ENCODE measurements at places on chromosomes 3 and 15. TPM values are rescaled to one million over a fixed set of nuclear protein-coding genes. Genes with fewer than 3 reads are reported as not detected.
A peak's percentile ranks its signal among the peaks of the same experiment; 100 is the strongest.

Gene DPP8
- total RNA-seq: 30.5 TPM

DNA sequence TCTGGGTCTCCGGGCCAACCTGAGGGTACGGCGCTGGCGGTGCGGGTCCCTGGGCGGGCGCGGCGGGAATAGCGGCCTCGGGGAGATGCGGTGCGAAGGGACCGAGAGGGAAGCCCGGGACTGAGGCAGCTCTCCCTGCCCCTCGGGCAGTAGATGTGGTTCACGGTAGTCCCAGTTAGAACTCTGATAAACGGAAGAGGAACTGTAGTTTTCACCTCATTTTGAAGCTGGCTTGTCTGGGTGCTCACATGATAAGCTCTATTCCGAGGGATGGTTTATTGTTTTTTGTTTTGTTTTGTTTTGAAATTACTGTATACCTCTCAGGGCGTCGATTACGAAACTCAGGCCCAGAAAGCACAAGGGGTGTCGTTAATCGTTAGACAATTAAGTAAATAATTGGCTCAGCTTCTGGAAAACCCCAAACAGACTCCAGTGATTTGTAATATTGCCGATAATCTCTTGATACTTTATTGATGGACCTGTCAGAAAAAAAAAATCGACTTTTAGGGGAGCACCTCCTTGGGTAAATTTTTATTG, 413 bp downstream of the NUSAP1 start:
- peak; percentile 61 for DNase-seq

- DNase-seq: no peak
These were observed 369.7 kb upstream of the PROK2 start for GRCh38 chr3:72154391-72155335.

- DNase-seq: no peak
These were observed 16.5 kb downstream of the ST6GAL1 start for GRCh38 chr3:186946756-186947375.

DNA sequence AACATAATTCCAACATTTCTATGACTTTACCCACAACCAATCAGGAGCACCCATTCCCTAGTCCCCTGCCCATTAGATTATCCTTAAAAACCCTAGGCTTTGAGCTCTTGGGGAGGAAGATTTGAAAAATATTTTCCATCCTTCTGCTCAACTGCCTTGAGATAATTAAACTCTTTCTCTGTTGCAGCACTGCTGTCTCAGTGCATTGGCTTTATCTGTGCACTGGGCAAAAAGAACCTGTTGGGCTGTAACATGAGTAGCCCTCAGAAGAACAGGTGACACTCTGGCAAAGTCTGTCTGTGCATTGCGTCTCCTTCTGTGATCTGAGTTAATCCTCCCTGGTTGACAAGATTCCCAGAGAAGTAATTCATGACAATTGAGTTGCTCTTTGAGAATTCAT, 83.9 kb downstream of the ZMAT3 start:
- no peak for DNase-seq

Gene CSTA
- total RNA-seq: not detected

Gene GOLGA8N
- total RNA-seq: 6.5 TPM

Gene CCDC54
- not detected for total RNA-seq

- no peak for DNase-seq
These were observed 52.9 kb downstream of the BFSP2 start for GRCh38 chr3:133452641-133453319.

GRCh38 chr15:93036951-93037819, 51.8 kb downstream of the RGMA start:
- DNase-seq: no peak

GRCh38 chr3:45103753-45104714, 42.1 kb downstream of the CDCP1 start:
- DNase-seq: no peak

DNA sequence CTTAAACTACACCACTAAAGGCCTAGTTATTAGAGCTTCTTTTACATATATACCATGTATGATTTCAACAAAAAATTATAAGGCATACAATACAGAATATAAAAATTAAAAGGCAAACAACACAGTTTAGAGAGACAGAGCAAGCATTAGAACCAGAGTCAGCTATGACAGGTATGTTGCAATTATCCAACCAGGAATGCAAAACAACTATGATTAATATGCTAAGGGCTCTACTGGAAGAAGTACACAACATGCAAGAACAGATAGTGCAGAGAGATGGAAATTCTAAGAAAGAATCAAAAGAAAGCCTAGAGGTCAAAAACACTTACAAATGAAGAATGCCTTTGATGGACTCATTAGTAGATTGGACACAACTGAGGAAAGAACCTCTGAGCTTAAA, 39.6 kb downstream of the CCDC54 start:
- DNase-seq: no peak

GRCh38 chr3:173863551-173863950, 466.0 kb downstream of the NLGN1 start:
- no peak for DNase-seq

DNA sequence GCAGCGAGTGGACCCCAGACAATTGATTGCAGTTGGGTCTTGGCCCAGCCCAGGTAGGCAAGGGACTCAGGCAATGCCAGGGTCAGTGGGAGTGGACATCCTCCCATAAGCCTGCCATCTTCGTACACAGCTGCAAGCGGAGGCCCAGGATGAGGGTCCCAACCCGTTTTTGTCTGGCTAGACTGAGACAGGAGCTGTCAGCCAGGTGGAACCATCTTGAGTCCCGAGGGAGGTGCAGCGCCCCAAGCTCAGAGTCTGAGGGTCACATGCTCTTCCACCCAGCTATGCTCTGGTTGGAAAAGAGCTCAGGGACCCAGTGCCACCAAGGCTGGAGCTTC, 22.6 kb upstream of the IP6K2 start:
- no peak for DNase-seq

DNA sequence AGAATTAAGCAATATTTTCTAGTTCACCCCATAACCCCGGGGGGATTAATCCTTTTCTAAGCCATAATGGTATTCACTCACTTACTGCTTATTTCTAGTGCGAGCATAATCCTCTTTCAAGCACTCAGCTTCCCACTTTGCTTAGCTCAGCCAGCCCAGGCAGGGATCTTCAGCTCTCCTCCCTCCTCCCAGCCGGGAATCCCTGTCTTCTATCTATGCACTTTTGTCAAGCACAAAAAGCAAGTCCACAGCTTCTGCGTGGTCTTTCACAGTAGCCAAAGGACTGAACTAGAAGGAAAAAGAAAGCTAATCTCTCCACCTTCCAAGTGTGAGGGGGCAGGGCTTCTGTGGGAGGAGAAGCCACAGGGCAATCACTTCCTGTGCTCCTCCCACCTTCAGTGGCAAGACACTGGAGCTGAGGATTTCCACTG, 62.8 kb downstream of the PEX5L start:
- DNase-seq: no peak

- DNase-seq: no peak
These were observed 1.3 kb downstream of the MESD start for GRCh38 chr15:80988148-80988796.

GRCh38 chr3:73094951-73095350, 33.5 kb downstream of the EBLN2 start:
- DNase-seq: no peak

DNA sequence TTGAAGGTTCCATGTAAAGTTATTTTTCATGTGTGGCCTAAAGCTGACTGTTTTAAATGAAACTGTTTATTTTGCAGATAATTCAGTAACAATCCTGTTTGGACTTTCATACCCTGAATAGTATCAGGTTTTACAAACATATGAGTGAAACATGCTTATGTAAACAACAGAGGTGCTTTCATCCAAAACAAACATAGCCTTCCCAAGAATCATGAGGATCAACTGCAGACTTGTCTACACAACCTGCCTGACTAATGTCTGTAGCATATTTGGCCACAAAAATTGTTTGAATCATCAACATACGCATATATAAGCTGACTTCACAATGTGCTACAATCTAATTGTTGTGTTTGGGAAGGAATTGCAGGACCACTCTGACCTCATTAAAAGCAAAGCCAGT, 190.4 kb downstream of the DIPK2A start:
- DNase-seq: no peak

DNA sequence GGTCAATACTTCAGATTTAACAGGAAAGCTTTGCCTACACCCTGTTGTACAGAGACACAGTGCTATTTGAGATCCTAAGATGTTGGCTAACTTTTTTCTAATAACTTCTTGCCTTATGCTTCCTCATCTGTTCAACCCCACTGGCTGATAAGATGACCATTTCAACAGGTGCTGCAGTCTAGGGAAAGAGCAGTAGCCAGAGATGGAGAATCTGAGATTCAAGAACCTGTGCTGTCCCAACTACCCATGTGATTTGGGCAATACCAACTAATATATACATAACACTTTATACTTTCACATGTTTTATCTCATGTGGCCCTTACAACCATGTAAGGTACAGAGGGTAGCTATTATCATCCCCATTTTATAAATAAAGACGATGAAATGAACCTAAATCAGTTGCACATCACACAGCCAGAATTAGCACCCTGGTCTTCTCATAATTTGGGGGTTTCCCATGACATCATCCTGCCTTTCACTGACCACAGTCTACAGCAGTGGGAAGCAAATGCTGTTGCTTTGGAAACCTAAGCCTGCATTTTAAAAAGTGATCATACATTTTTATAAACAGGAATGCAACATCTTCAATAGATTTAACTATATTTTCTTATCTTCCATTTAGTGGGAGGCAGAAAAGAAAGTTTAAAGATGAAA, 9.7 kb downstream of the TTC23 start:
- peak; percentile 30 for DNase-seq

DNA sequence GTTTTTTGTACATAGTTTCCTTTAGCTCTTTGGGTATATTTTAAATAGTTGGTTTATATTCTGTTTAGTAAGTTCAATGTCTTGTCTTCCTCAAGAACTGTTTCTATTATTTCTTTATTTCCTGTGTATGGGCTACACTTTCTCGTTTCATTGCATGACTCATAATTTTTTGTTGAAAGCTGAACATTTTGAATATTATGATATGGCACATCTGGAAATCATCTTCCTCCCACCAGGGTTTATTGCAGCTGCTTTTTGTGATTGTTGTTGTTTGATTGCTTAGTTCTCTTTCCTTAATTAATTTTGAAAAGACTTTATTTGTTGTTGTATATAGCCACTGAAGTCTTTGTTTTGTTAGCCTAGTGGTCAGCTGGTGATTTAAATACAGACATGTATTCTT, 43.8 kb downstream of the LSM3 start:
- no peak for DNase-seq

GRCh38 chr3:127008236-127008635, 25.3 kb downstream of the PLXNA1 start:
- DNase-seq: no peak

Gene SRPRB
- total RNA-seq: 25.7 TPM

Gene TJP1
- total RNA-seq: not detected

- no peak for DNase-seq
These were observed at the start of gene TPM1 for GRCh38 chr15:63041974-63042876. TPM1 (plus strand) TSS chr15:63042747; CDS start chr15:63042830, 83 bp downstream.

DNA sequence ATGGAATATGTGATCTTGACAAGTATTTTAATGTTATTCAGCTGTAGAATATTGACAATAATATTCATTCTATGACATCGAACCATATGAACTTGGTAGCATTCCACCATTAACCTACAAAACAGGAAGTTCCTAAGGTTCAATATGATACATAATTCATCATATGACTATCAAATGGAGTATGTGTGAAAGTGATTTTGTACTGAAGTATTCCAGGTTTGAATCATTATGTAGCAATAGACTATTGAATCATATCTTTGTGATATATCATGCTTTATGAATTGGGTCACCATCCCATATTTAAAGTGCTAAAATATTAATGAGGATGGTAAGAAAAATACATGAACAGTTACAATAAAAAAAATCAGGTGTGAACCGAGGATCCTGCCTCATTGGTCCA, 95.1 kb downstream of the TP63 start:
- no peak for DNase-seq

Gene SUCLG2
- total RNA-seq: 40.9 TPM

Gene CPEB1
- total RNA-seq: 0.27 TPM

GRCh38 chr3:170137986-170138385, 43.5 kb downstream of the PHC3 start:
- no peak for DNase-seq

Measured in CD8-positive, alpha-beta T cell (primary cell).